Mesenteric fat pad (tissue), 1 donor: ENCODE measurements at places on chromosomes 2 and 18. TPM values are rescaled to one million over a fixed set of nuclear protein-coding genes. Genes with fewer than 3 reads are reported as not detected.

The MTCL1 gene
- total RNA-seq = 2.3 TPM

The ERFE gene
- 1.5 TPM for total RNA-seq

The CEBPZOS gene
- 40.2 TPM for total RNA-seq

GRCh38 chr2:12270876-12271588 lies 445.7 kb upstream of the TRIB2 start:
- DNase-seq = no peak

- no peak for DNase-seq
Measured at GRCh38 chr18:33264566-33264965, 176.0 kb downstream of the CCDC178 start.

GRCh38 chr2:55076721-55077120 lies 26.5 kb upstream of the RTN4 start:
- DNase-seq = no peak

GRCh38 chr2:240556553-240557100 lies 1.2 kb downstream of the ANKMY1 start:
- DNase-seq = no peak
